ENCODE measurements at places on chromosomes 5 and 9.
A peak's percentile ranks its signal among the peaks of the same experiment; 100 is the strongest.

- no peak for DNase-seq
Observed at GRCh38 chr5:137954131-137954879, 65.0 kb downstream of the PKD2L2 start.

DNA sequence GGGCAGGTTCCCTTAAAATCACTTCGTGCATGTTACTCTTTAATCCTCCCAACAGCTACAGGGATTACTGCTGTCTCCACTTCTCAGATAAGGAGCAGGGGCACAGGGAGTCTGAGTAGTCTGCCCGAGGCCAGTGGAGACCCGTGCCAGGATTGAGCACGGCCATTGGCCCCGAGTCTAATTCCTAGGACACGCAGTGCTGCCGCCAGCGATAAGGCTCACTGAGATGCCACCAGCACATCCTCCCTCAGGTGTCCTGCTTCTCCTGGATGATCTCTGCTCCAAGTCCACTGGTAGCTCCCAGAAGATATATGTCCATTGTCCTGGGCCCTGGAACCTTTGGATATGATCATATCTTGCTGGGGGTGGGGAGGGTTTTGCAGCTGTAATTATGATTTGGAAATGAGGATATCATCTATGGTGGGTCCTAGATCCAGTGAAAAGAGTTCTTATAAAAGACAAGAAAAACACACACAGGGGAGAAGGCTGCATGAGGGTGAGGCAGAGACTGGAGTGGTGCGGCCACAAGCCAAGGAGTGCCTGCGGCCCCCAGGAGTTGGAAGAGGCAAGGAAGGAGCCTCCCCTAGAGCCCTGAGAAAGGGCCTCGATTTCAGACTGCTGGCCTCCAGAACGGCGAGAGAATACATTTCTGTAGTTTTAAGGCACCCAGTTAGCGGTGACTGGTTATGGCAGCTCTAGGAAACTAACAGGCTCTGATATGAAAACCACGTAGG, 19.4 kb upstream of the MED10 start:
- DNase-seq: no peak

- no peak for DNase-seq
Observed at GRCh38 chr9:119839888-119840287, 470.7 kb upstream of the BRINP1 start.

- DNase-seq: no peak
Observed at GRCh38 chr5:141479776-141480175, 4.0 kb downstream of the PCDHGC3 start.

GRCh38 chr5:62306323-62306895, 403 bp downstream of the KIF2A start:
- peak; percentile 75 for DNase-seq

GRCh38 chr5:102211165-102211564, 84.9 kb downstream of the SLCO4C1 start:
- DNase-seq: no peak

- DNase-seq: peak; percentile 72
Observed at GRCh38 chr5:155728146-155728856, 598.7 kb upstream of the SGCD start.

DNA sequence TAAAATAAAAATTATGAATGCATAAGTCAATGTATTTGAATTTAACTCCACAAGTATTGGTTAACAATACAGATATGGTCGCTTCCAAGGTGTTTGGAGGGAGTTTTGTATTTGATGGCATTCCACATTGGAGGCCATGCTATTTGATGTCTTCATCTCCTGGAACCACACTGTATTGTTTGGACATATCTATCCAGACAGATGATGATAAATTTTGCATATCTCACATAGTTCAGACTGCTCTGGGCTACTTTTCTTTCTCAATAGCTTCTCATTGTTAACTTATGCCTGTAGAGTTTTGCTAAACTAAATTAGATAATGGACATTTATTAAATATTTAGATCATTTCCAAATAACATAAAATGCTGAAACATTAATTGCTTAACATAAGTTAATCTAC, 58.0 kb downstream of the CDKN2A start:
- no peak for DNase-seq

- DNase-seq: no peak
Observed at GRCh38 chr9:14064940-14065339, 249.0 kb downstream of the NFIB start.

- DNase-seq: no peak
Observed at GRCh38 chr5:79954620-79955019, 36.4 kb downstream of the MTX3 start.

GRCh38 chr5:97544240-97544639, 361.2 kb upstream of the RIOK2 start:
- DNase-seq: no peak

GRCh38 chr5:175825893-175826292, 45.5 kb upstream of the CPLX2 start:
- DNase-seq: no peak

DNA sequence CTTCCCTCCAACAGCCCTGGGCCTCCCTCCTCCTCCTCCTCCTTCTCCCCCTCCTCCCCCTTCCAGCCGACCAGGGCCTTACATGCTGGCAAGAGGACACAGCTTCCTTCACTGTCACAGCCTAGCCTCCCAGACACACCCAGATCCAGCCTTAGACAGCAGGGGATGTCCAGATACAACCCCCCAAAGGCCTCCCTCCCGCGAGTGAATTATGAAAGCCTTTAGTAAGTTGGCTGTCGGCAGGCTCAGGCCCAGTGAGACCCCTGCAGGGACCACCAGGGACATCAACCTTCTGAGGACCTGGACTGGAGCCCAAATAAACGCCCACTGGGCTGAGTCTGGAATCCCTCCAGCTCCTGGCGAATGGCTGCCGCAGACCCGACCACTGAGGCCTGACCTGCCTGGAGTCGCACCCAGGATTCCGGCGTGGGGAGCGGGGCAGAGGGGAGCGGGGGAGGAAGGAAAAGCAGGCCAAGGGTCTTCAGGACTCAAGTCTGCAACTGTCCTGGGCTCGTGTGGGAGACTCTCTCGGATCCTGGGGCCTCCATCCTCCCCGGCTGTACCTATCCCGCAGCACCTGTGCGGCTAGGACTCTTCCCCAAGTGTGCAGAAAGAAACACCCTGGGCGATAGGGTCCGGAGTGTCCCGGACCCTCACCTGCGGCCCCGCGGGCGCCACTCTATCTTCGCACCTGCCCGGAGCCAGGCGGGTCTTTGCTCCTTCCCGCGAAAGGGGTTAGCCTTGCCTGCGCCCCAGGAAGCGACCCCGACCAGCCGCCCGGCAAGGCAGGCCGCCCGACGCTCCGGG, 705 bp downstream of the SEPTIN8 start:
- peak; percentile 41 for DNase-seq

DNA sequence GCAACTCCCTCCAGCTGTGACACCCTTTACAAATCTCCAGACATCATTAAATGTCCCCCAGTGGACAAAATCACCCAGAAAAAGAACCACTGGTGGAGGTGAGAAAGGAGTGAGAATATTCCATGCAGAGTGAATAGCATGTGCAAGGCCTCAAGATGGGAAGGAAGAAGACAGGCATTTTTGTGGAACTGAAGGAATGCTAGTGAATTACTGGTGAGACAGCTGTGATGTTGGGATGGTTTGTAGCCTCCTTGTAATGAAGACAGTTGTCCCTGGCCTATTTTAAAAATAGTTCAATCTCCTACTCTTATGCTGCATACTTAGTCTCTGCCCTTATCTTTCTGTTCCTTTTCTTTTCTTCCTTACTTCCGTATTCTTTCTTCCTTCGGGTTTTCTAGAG, 124.9 kb upstream of the RPS23 start:
- no peak for DNase-seq

DNA sequence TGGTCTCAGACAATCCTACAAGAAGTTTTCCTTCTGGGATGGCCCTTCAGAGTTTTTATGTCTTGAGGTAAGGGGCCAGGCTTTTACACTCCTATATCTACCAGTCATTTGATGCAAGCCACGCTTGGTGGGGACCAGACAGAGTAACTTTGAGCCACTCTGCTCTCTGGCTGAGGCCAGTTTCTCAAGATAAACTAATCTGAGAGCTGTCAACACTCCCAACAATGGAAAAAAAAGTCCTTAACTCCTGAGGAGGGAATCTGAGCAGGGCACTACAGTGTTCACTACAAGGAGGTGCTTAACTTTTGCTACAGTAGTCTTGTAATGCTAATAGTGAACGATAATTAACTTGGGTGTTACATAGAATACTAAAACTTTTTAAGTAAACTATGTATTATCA, 62.7 kb downstream of the MRPS30 start:
- DNase-seq: no peak

DNA sequence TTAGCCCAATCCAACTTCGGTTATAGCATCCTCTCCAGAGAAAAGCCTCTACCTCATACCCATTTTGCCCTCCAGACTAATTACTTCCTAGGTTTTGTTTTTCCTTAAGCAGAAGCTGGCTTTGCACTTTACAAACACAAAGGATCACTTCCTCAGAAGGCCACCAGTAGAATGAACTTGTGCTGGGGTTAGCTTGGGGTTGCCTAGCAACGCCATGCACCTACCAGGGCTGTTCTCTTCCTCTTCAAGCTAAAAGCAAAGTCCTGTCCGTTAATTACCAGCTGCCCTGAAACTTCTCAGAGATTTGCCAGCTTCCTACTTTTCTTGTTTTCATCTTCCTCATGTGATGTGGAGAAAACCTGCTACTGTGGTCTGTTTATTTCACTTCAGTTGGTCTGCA, 132.0 kb upstream of the WWC1 start:
- peak; percentile 80 for DNase-seq

GRCh38 chr5:3303777-3304176, 291.9 kb upstream of the IRX1 start:
- no peak for DNase-seq

- peak; percentile 31 for DNase-seq
Observed at GRCh38 chr5:28403846-28404245, 1365.5 kb upstream of the CDH9 start.

GRCh38 chr9:2717385-2717784, at the start of gene KCNV2:
TSS of gene KCNV2 (plus strand) at chr9:2717510. CDS start at chr9:2717740, 230 bp downstream.
- no peak for DNase-seq

DNA sequence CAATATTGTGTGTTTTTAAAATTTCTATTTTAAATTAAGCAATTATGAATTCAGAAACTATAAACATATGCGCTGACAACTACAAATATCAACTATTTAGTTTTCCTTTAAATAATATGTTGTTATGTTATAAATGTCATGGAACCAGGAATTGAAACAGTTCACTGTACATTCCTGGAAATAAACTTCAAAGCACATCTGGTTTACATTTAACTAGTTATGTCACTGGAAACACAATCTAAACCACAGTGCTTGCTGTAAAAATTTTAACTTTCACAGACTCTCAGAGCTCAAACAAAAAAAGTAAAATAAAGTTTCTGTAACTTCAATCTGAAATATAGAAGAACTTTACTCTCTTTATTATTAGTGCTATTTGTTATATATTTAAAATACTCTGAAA, 179.2 kb downstream of the FBN2 start:
- no peak for DNase-seq

DNA sequence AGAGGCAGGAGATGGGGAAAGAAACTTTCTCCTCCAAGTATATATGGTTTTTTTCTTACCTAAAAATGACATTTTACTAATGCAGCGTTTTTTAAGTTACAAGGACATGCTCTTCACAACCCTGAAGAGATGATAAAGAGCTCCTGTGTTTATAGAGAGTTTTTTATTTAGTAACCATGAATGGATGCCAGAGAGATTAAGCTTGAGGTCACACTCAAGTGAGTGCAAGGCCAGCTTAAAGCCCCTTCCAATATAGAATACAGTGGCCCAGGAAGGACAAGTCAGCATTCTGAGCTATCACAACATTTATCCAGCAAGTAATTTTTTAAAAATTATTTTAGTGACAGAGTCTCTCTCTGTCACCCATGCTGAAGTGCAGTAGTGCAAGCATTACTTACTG, 6.7 kb upstream of the HAVCR2 start:
- DNase-seq: no peak

GRCh38 chr5:95018511-95018910, 266.4 kb downstream of the MCTP1 start:
- no peak for DNase-seq

- no peak for DNase-seq
Observed at GRCh38 chr9:137458194-137459151, 661 bp downstream of the NSMF start.

GRCh38 chr9:18299449-18299848, 174.5 kb upstream of the ADAMTSL1 start:
- no peak for DNase-seq

- no peak for DNase-seq
Observed at GRCh38 chr5:149174847-149175234, 33.5 kb downstream of the ABLIM3 start.

DNA sequence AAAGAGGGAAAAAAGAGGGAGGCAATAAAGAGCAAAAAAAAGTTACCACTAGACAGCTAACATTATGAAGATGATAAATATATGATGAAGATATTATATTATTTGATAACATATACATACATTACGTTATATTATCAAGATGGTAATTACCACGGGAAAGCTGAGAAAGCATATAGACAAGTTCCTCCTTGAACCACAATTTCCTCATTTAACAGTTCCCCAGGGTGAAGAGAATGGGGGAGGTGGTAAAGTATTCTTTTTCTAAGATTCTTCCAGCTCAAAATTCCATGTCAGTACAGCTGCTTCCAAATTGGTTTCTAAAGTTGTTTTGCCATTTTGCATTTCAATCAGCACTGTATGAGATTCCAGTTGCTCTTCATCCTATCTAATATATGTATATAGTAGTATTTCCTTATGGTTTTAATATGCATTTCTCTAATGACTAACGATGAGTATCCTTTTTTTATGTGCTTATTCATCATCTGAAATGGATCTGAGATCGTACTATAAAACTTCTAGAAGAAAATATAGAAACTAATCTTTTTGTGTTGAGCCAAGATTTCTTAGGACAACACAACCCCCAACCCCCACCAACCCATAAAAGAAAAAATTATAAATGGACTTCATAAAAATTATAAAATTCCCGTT, 49.5 kb upstream of the C9orf72 start:
- no peak for DNase-seq

- no peak for DNase-seq
Observed at GRCh38 chr9:108257382-108257781, 598.4 kb downstream of the ACTL7B start.

- no peak for DNase-seq
Observed at GRCh38 chr5:57341380-57341979, 141.1 kb downstream of the ACTBL2 start.

- no peak for DNase-seq
Observed at GRCh38 chr5:126274076-126274762, 149.0 kb upstream of the GRAMD2B start.

DNA sequence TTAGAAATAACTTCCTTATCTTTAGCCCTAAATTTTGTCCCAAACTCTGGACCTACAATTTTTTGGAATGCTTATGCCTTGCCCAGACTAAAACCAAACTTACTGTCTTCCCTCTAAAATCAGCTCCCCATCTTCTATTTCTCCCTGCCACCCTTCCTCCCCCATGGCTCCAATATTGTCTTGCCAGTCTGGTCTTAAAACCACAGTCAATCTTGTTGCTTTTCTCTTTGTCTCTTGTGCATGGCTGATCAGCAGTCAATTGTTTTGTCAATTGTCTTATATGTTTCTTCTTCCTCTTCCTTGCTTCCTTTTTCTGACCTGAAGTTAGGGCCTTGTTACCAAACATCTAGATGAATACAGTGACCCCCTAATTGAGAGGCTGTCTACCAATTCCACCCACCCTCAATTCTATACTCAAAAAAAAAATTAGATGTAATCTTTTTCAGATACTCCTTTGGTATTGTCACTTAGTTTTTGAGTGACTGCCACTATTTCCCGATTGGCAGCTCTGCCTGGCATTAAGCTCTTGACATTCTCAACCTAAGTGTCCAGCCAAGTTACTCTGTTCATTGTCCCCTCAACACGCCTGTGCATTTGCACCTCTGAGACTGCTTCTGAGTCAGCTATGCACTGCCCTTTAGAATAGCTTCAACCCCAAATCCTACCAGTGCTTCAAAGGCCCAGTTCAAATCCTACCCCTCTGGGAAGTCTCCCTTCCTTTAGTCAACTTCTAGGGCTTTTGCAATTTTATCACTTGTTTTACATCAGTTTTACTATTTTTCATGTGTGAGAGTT, 2.5 kb downstream of the PDCD1LG2 start:
- no peak for DNase-seq
